ENCODE measurements at places on chromosomes 12 and 14. TPM values are rescaled to one million over a fixed set of nuclear protein-coding genes. Genes with fewer than 3 reads are reported as not detected.

GRCh38 chr12:47205532-47206449 is 126.0 kb upstream of the AMIGO2 start:
- DNase-seq: no peak

The RNASE8 gene
- polyA plus RNA-seq: not detected

The IFT43 gene
- 86.3 TPM for polyA plus RNA-seq

GRCh38 chr12:84495711-84496110 is 416.9 kb downstream of the SLC6A15 start:
- DNase-seq: no peak

The NPC2 gene
- polyA plus RNA-seq: 435 TPM

DNA sequence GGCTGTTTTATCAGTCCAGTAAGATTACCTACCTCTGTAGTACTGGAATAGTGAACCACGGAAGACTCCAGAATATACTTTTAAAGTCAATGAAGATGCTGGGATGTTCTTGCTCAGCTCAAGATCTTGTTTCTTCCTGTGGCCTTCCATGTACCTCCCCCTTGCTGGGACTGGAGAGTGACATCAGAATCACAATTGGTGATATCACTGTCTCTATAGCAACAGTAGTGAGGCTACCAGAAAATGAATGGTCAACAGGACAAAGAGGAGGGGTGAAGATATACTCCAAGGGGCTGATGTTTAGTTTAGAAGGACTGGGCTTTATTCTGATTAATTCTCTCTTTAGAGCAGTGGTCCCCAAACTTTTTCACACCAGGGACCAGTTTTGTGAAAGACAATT is 3.8 kb downstream of the AKAP3 start:
- no peak for DNase-seq

GRCh38 chr12:65891987-65892481 is 67.8 kb downstream of the HMGA2 start:
- peak; percentile 74 for DNase-seq

- no peak for DNase-seq
These were observed 49.9 kb downstream of the OTX2 start for GRCh38 chr14:56760164-56760914.

The PPP1R36 gene
- polyA plus RNA-seq: 2.8 TPM

DNA sequence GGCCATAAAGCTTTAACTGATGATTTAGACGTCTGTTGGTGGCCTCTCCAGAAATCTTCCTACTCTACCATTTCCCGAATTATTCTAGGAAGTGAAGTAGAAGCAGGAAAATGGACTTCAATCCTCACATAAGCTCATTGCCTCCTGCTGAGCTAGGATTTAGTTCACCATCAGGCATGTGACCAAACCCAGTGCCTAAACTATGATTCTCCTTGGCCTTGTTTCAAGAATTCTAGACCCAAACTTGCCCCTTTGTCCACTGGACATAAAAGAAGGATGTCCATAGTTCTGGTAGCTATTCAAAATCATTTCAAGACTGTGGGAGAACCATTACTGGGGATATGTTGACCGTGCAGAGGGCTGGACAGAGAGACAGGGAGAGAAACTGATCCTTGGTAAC is 105.8 kb downstream of the C12orf50 start:
- no peak for DNase-seq

The NKX2-8 gene
- not detected for polyA plus RNA-seq

The PDZRN4 gene
- 0.56 TPM for polyA plus RNA-seq

The C12orf50 gene
- polyA plus RNA-seq: not detected

The NKX2-1 gene
- not detected for polyA plus RNA-seq

The CLEC1B gene
- not detected for polyA plus RNA-seq

- no peak for DNase-seq
These were observed 27.0 kb downstream of the SYNE3 start for GRCh38 chr14:95489214-95490137.

GRCh38 chr14:69268763-69269162 is 8.8 kb downstream of the GALNT16 start:
- DNase-seq: no peak

GRCh38 chr12:3838076-3838475 is 35.1 kb downstream of the PARP11 start:
- no peak for DNase-seq

DNA sequence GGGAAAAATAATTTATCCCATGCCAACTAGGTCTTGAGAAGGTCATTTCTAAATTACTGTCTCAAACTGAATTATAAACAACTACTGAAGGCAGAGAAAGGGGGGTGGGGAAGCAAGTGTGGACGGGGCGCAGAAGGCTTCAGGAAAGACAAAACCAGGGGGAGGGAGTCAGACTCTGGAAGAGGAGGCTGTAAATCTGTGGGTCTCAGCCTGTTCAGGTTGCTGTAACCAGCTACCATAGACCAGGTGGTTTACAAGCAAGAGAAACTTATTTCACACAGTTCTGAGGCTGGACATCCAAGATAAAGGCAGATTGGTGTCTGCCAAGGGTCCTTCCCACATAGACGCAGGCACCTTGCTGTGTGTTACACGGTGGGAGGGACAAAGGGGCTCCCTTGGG is 39.9 kb upstream of the FZD10 start:
- no peak for DNase-seq

GRCh38 chr14:64987438-64987767 is 708 bp downstream of the FNTB start:
- DNase-seq: no peak

DNA sequence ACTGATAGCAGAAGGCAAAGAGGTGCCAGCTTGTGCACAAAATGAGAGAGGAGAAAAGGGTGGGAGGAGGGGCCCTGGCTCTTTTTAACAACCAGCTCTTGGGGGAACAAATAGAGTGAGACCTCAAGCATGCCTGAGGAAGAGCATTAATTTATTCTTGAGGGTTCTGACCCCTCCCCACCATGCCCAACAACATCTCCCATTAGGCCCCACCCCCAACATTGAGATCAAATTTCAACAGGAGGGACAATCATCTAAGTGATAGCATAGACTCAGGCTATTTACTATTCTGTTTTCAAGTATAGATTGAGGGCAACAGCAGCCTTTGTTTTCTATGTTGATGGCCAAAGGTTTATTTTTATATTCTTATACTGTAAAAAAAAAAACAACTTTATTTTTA is 59.7 kb downstream of the FUT8 start:
- peak; percentile 37 for DNase-seq

- no peak for DNase-seq
These were observed 10.6 kb downstream of the VWF start for GRCh38 chr12:6113691-6114475.

DNA sequence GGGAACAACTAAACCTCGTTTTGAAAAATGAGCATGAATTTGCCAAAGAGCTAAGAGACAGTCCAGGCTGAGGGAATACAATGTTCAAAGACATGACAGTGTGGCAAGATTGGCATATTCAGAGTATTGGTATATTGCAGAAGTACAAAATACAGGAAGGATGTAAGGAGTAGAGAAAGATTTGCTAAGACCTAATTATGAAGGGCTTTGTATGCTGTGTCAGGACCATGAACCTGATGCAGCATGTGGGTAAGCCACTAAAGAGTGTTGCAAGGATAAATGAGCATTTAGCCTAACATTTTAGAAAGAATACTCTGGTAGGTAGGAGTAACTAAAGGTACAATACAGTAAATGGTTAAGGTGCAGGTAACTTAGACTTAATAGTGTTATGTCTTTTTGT is 65.1 kb downstream of the KTN1 start:
- no peak for DNase-seq

- DNase-seq: no peak
These were observed 274.7 kb downstream of the SLC6A15 start for GRCh38 chr12:84637926-84638325.

- no peak for DNase-seq
These were observed 75.6 kb downstream of the USP15 start for GRCh38 chr12:62335796-62336195.
